ENCODE measurements at places on chromosomes 13 and 19. TPM values are rescaled to one million over a fixed set of nuclear protein-coding genes. Genes with fewer than 3 reads are reported as not detected.

GRCh38 chr19:19946226-19946625 lies 45.5 kb downstream of the ZNF93 start:
- DNase-seq: no peak

- peak; percentile 39 for DNase-seq
Observed at GRCh38 chr13:95660981-95661581, 15.9 kb upstream of the DNAJC3 start.

DNA sequence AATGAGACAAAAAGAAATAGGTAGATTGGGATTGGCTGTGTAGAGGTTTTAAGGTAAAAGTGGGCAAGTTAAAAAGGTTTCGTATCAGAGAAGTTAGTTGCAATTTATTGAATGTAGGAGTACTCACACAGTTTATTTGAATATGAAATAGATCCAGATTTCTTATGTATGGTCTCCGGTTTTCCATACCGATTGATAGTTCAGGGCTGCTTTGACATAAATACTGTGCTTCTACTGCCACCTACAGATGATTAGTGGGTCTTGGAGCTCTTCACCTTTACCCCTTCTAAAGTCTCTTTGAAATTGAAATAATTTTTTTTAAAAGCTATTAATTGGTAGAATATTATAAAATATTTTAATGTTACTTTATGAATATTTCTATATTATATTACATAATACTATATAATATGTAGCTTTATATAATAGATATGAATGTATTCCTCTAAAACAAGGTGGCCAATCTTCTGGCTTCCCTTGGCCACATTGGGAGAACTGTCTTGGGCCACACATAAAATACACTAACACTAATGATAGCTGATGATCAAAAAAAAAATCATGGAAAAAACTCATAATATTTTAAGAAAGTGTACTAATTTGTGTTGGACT lies 7.7 kb upstream of the GPR18 start:
- peak; percentile 45 for DNase-seq

- DNase-seq: no peak
Observed at GRCh38 chr13:75194717-75195462, 287.1 kb downstream of the TBC1D4 start.

TYROBP gene
- polyA plus RNA-seq: 9.5 TPM

DNA sequence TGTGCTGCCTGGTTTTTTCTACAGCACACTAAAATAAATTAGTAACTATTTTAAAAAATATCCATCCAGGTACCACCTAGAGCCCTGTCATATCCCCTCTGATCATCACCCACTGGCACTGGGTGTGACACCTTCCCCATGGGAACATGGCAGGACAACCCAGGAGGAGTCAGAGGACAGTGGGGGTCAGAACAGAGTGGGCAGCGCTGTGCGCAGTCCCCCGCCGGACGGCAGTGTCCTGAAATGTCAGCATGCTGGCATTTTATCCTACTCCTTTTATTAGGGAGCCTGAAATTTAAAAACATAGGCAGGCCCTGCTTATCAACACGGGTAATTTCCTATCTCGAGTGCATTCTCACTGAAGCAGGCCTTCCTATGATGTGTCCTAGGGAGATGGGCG lies 42.1 kb upstream of the GAS6 start:
- no peak for DNase-seq

Measured in renal pelvis (tissue), 12 donors.